ENCODE measurements at places on chromosomes 2 and 18. TPM values are rescaled to one million over a fixed set of nuclear protein-coding genes. Genes with fewer than 3 reads are reported as not detected.

The PLEK gene
- total RNA-seq, result 13.8 TPM

The COLEC12 gene
- 2.4 TPM for total RNA-seq

The CRIM1 gene
- total RNA-seq, result 104 TPM

The MRPS9 gene
- 20.5 TPM for total RNA-seq

The C2orf92 gene
- 11.7 TPM for total RNA-seq

The VSNL1 gene
- total RNA-seq, result 2.1 TPM

The LIMS4 gene
- total RNA-seq, result 1.4 TPM

The COL4A3 gene
- 0.16 TPM for total RNA-seq

The ACVR1C gene
- total RNA-seq, result 19.4 TPM

The C18orf32 gene
- total RNA-seq, result 48.9 TPM

The PLB1 gene
- total RNA-seq, result 4.9 TPM

GRCh38 chr2:65299246-65299645 lies 71.6 kb downstream of the ACTR2 start:
- no peak for DNase-seq

- DNase-seq, result no peak
Observed at GRCh38 chr2:115910270-115910669, 1467.8 kb downstream of the DPP10 start.

DNA sequence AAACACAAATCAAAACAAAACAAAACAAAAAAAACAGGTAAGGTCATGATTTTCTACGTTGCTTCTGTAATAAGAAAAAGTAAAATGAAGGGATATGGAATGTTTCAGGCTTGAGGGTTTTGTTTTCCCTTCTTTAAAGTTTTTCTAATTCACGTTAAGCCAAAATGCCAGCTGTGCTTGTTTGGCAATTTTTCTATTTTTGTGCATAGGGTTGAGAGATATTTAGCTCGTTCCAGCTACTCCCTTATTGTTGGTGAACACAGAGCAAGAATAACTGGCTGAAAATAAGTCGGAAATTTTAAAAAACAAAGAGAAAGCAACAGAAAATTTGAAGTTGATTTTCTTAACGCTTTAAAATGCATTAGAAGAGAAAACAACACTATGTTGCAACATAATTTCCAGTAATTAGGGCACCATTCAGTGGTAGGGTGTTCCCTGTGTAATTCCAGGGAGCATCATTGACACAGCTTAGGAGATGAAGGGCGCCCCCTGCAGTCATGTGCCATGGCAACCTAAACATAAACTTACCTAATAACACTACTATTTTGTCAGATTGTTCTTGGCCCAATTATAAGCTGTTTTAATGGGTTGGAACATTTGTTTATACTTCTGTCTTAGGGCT lies 99.5 kb downstream of the DTNA start:
- DNase-seq, result no peak

GRCh38 chr2:45889053-45889452 lies 237.6 kb downstream of the PRKCE start:
- DNase-seq, result no peak

DNA sequence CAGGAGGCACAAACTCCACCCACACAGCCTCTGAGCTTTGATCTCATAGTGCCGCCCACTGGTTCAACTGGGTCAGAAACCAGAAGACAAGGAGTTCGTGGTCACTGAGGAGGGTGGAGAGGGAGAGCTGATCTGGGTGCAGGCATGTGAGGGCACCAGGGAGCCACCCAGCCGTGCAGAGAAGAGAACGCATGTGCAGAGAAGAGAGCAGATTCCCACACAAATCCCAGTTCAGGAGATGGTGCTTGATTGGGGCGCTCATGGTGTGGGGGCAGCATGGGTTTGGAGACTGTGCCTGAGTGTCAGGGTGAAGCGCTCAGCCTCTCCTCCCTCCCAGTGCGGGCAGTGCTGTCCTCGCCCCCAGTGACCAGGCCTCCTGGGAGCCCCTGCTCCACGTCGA lies 375.2 kb upstream of the MYT1L start:
- DNase-seq, result no peak

DNA sequence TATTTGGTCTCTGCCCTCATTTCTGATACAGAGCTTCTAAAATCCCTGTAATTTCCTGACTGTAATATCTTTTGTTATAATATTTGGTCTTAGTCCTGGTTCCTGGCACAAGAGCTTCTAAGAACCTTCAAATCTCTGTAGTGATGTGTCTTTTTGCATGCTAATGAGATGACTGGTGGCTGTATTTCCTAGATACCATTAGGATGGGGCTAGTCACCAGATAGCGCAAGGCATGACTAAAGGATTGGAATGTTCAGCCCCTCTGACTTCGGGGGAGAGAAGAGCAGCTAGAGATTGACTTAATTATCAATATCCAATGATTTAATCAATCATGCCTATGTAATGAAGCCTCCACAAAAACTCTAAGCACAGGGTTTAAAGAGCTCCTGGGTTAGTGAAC lies 620.8 kb upstream of the ACVR2A start:
- no peak for DNase-seq

DNA sequence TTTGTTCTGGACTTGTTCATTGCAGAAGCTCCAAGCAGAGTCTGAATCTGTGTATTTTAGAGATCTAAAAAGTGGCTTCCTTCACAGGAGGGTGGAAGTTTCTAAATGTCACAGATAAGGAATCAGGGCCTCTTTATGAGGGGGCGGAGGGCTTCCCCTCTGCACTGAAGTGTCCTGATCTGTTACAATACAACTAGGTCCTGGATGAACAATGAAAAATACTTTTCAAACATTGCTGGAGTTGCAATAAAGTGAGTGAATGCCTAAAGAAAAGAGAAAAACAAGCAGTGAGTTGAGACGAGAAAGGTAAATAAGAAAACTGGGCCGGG lies 179.3 kb upstream of the HDAC4 start:
- DNase-seq, result no peak

DNA sequence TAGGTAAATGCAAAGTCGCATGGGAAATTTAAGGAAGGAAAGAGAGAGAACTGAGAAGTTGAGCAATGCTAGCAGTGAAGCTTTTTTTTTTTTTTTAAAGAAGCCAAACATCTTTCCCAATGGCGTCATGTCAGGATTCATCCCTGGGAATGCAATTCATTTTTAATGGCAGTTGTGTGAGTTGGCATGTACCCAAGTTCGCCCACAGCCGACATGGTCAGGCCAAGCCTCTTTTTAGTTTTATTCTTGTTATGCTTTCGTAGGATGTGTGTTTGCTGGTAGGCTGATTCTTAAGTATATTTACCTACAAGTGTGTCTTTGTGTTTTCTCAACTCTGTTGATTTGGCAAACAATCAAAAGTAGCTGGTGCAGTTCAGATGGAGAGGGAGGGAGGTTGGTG lies 127.6 kb upstream of the ITGA6 start:
- peak; percentile 78 for DNase-seq

- DNase-seq, result no peak
Observed at GRCh38 chr2:113847144-113847543, 42.7 kb upstream of the ACTR3 start.

GRCh38 chr2:236170590-236171165 lies 2.5 kb upstream of the GBX2 start:
- no peak for DNase-seq

DNA sequence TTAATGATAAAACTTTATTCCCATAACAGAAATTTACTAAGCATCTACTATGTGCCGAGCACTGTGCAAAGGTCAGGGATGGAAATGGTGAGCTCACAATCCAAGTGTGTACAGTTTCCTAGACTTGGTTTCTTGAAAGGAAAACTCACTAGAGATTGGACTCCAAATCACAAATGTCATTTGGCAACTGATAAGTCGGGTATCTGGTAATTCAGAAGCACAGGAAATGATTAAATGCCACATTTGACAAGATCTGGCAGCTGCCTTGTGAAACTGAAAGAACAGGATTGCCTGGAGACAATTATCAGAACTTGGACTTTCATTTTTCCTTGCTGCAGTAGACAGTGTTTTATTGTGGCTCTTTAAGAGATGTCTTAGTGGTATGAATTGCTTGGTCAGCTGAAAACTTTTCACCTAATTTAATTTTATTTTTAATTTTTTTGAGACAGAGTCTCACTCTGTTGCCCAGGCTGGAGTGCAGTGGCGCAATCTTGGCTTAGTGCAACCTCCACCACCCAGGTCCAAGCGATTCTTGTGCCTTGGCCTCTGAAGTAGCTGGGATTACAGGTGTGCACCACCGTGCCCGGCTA lies 19.2 kb downstream of the ITGA6 start:
- DNase-seq, result no peak

GRCh38 chr2:43347746-43348145 lies 121.3 kb upstream of the ZFP36L2 start:
- DNase-seq, result no peak

DNA sequence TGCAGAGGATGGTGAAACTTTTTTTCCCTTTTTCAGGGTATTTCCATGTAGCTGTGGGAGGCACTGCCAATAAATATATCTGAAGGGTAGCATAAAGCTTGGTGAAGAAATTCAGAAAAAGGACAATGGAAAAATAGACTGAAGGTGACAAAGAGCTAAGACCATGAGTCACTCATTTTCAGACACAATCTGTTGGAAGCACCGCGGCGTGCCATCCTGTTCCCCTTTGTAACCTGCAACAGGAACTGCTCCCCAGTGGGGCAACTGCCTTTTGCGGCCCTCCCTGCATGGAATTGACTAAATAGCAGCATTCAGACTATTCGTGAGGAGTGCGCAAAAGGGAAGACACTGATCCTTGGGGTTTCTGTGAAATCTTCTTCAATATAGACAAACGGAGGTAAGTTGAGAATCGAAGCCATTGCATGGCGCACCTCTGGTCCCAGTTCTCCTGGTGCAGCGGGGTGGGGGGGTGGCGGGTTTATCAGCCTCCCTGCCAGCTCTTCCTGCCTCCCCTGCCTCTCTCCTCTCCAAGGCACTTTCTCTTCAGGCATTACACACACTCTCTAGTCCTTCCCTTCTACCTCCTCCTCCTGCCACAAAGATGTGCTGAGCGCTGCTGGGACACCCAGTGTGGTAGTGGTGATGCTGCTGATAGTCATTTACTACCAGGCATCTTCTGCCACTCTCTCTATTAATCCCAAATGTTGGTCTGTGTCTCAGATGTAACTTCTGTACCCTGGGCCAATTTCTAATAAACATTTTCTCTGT lies 126.2 kb upstream of the TMEM200C start:
- no peak for DNase-seq

DNA sequence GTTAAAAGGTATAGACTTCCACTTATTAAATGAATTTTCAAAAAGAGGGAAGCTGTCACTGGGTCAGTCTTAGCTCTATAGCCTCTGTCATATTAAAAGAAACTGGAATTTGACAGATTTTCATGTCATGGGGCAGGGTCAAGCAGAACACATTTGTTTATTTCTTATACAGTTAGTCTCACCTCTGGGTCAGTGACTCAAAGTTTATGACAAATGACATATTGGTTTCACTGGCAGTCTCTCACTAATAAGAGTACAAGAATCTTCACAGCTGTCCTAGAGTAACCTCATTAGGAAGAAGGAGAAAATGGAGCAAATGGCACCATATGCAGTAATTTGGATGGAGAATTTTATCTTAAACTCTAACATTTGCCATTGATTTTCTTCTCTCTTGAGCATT lies 63.2 kb downstream of the MBD2 start:
- no peak for DNase-seq

DNA sequence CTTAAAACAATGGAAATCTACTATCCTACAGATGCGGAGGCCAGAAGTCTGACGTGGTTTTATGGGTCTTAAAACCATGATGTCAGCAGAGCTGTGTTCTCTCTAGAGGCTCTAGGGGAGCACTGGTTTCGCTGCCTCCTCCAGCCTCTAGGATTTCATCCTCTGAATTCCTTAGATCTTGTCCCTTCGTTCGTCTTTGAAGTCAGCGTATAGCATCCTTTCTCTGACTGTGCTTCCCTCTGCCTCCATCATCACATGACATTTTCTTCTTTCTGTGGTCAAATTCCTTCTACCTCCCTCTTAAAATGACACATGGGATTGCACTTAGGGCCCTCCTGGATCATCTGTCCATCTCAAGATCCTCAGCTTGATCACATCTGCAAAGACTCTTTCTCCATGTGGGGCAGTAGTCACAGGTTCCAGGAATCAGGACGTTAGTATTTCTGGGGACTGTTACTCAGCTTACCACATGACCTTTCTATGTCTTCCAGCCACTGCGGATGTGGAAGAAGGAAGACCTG lies 22.7 kb upstream of the NCK2 start:
- no peak for DNase-seq

DNA sequence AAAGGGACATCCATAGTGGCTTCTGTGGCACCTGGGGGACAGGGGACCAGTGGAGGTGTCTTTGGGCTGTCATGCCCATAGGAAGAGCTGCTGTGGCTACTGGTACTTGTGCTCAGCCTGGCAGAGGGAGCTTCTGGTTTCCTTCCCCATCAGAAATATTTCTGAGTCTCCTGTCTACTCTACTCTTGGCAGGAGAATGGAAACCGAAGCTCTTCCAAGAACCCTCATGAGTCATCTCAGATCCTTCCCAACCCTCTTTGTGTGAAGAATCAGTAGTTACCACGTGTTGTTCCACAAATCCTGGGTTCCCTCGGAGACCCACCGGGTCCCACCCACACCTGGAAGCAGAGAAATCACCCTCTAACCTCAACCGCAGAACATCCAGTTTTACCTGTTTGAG lies 234.9 kb downstream of the FHOD3 start:
- DNase-seq, result no peak

DNA sequence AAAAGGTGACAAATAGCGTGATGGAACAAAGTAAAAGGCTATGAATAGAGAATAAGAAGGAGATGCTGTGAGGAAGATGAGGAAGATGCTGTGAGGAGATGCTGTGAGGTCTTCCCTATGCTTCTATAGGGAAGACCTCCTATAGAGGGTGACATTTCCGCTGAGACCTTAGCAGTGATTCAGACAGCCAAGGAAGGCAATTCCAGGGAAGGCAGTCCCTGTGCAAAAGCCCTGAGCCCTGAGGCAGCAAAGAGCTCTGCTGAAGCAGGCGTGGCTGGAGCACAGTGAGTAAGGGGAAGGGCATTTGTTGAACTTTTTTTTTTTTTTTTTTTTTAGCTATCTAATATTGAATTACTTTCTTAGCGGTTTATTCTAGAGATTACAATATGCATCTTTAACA lies 142.7 kb upstream of the FOSL2 start:
- no peak for DNase-seq

DNA sequence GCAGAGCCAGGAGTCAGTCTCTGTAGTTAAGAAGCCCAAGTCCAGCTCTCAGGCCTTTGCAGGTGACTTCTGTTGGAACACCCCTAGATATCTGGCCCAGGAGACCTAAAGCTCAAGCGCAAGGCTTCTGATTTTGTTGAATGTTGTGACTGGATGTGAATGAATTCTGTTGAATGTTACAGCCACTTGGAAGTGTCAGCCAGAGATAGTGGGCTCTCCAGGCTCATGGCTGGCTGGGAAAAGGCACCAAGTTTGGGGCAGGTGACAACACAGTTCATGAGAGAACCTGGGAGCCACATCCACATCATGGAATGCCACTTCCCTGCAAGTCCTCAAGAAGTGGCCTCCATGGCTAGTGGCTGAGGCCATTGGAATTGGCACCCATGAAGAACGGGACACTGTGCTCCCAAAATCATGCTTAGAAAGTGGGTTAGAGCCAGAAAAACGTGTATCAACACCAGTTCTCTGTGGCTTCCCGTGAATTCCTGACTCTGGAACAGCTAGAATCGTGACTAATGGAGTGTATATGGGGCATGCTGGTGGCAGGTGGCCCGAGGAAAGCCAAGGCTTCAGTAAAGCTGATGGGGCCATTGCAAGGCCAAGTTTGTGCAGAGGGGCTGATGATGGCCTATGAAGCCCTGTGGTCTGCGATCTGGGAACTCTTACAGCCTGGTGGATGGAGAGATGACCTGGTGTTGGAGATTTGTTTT lies 30.2 kb downstream of the EDAR start:
- DNase-seq, result no peak

GRCh38 chr2:12057436-12058166 lies 311.2 kb downstream of the LPIN1 start:
- peak; percentile 42 for DNase-seq
